ENCODE measurements at places on chromosomes 4 and X.
A peak's percentile ranks its signal among the peaks of the same experiment; 100 is the strongest.

- no peak for DNase-seq
Measured at GRCh38 chr4:54548831-54549460, 108.8 kb upstream of the KIT start.

- no peak for DNase-seq
Measured at GRCh38 chr4:109886303-109886702, 26.4 kb upstream of the EGF start.

- peak; percentile 95 for DNase-seq
Measured at GRCh38 chr4:83034630-83035494, at the start of gene COPS4. Gene COPS4 (plus strand): TSS chr4:83035183. CDS start chr4:83035225, 42 bp downstream.

DNA sequence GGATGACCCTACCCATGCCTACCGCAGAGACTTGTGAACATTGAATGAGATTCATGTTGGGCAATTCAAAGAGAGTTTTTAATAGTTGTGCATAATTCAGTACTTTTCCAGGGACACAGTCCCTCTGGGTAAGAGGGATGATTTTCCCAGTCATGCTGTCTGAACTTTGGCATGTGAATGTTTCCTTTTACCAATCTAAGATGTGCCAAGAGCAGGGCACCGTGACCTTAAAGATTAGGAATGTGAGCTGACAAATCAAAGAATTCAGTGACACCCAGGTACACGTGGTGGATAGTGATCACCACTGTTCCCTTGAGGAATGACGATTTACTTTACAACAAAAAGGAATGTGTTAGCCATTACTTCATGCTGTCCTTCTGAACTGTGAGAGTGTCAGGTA, 515.6 kb downstream of the PPARGC1A start:
- DNase-seq, result no peak

DNA sequence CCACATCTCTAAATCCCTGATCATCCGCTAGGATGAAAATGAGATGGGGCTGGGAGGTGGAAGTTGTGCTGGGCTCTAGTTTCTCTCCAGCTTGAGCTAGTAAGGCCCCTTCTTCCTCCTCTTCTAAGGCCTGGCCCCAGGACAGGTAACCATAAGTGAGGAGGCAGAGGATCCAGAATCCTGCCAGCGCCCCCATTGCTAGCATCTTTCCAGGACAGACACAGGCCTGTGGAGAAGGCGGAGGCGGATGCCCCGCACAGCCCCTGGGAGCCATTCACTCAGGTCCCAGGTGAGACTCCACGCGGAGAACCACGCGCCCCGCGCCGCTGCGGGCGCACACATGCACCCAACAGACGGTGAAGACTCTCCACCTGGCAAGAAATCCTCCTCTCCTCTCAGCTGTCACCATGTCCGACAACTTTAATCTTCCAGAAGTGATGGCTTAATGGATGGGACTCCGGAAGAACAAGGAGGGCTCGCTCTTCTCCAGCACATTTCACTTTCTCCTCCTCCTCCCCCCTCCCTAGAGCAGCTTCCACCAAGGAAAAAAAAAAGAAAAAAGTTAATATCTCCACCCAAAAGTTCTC, 793 bp downstream of the ARSJ start:
- DNase-seq, result no peak

GRCh38 chrX:42237956-42238355, 314.6 kb upstream of the CASK start:
- no peak for DNase-seq

DNA sequence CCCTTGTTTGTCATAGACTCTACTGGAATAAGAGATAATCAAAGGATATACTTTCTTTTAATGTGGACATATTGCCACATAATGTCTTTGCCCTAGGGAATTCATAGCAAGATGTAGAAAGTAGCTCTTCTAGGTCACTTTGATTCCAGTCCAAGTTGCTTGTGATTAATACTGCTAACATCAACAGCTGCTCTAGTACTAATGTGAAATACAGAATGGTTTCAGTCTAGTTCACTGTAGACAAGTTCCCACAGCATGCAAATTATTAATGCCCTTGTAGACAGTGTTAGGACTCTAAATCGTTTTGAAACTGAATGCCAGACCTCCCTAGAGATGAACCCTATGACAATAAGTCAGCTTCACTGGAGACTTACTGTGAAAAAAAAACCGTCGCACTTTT, 494.6 kb upstream of the ATOH1 start:
- DNase-seq, result no peak

- DNase-seq, result no peak
Measured at GRCh38 chrX:69192603-69193002, 27.4 kb upstream of the PJA1 start.

DNA sequence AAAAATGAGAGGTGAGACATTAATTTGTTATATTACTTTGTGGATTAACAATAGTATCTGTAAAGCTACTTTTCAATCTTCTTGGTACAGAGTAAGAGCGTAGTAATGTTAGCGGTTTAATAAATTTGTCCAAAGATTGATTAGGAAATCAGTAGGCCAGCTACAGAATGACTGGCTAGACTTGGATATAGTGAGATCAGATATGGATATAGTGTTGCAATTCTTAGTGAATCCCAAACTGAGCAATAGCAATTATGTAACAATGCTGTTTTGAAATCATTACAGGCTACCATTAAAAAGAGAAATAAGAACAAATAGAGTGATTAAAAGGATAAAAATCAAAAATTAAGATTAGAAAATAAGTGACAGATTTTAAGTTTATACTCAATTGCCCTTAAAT, 847 bp upstream of the UGT2A2 start:
- DNase-seq, result no peak

GRCh38 chr4:83240379-83240875, 44.2 kb downstream of the COQ2 start:
- no peak for DNase-seq

- no peak for DNase-seq
Measured at GRCh38 chr4:80073473-80074008, 512 bp upstream of the ANTXR2 start.

DNA sequence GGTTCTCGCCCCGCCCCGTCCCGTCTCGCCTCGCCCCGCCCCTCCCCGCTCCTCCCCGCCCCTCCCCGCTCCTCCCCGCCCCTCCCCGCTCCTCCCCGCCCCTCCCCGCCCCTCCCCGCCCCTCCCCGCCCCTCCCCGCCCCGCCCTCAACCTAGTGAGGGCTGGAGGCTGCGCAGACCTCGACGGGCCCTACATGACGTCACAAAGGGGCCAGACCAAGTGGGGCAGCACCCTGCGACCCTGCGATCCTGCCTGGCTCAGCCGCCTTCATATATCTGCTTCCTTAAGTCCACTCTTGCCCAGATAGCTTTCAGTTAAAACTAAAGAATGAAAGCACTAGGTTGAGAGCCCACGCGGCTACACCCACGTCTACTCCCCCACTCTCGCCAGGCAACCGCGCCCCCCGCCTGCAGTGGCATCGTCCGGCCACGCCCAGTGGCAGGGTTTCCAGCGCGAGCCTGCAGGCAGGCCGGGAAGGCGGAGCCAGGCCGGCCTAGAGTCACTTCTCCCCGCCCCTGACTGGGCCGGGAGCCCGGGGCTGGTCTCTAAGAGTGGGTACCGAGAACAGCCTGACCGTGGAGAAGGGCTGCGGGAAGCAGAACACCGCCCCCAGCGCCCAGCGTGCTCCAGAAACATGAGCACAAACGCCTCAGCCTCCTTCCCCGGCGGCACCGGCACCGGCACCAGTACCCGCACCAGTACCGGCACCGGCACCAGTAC, 1.5 kb upstream of the MAOA start:
- peak; percentile 85 for DNase-seq

DNA sequence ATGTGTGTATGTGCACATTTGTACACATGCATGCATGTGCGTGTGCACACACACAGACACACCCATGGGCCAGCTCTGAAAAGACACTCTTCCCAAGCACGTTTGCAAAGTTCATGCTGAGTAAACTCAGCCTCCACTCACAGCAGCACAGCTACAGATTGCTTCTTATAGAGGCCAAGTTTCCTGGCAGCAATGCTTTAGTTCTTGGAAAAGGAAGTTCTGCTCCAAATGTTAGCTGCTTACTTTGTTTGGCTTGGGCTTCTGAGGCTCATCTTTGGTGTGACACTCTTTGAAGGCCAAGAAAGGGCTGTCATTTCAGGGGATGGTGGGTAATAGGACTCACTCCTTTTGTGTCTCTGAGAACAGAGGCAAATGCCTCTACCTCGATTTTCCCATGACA, 6.6 kb downstream of the PLP1 start:
- DNase-seq, result no peak

DNA sequence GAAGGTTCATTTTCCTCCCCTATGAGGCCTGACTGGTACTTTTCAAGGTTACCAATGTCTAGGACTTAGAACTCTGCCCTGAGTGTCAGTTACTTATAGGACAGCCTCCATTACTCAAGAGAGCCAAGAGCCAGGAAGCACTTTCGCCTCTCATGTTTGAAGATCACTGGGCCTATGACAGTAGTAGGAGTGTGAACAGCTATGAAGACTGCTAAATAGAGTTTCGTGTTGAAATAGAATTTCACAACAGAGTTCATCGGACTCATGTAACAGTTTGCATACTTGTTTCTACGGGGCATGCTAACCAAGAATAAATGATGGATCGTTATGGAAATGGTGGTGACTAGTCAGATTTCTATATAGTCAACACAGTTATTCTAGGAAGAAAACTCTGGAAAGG, 97.8 kb upstream of the GPC4 start:
- DNase-seq, result no peak

DNA sequence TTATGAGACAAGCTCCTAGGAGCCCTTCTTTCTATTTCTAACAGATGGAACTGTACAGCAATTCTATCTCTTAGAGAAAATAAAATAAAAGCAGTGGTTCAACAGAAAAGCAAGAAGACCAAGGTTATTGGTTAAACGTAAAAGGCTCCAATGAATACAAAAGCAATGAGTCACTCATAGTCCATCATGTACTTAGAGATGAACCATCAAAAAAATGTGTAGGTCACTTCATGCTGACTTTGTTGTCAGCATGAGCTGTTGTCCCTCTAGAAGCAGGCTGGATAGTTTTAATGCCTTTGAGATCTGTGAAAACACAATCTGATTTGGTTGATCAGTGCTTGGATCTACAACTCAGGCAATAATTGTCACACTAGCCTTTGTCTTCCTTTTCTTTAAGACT, 378.6 kb upstream of the ANXA10 start:
- DNase-seq, result no peak

- DNase-seq, result no peak
Measured at GRCh38 chrX:143336261-143336660, 181.0 kb downstream of the SPANXN3 start.

GRCh38 chrX:100658941-100659381, 15.0 kb downstream of the SRPX2 start:
- DNase-seq, result no peak

GRCh38 chr4:26931451-26931850, 70.8 kb downstream of the STIM2 start:
- no peak for DNase-seq

DNA sequence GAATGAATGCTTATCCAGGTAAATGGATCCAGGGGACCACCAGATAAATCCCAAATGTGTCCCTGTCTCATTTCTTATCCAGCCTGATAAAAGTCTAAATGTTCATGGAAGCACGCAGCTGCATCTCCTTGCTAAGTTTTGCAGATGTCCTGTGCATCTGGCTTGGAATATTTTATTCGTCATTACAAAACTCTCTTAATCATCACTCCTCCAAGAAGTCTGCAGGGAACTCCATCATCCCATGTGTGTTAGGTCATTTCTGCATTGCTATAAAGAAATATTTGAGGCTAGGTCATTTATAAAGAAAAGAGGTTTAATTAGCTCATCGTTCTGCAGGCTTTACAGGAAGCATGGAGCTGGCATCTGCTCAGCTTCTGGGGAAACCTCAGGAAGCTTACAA, 297.2 kb downstream of the HS3ST1 start:
- DNase-seq, result no peak

DNA sequence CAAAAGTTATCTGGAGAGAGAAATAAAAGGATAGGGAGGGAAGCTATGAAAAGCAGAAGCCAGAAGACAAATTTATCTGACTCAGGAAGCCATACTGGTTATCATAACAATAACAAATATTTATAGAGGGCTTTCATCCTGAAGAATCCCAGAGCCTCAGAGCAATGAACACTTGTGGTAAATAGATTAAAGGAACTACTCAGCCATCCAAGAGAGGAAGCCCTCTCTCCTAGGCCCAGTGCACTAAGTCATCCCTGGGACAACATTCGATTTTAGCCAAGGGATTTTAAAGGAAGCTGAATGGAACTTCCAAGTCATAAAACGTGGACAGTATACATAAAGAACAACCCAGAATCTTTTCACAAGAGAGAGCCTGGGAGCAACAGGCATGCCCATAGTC, 76.9 kb downstream of the COL4A6 start:
- no peak for DNase-seq

- peak; percentile 8 for DNase-seq
Measured at GRCh38 chrX:54807524-54808108, at the start of gene MAGED2. Gene MAGED2 (plus strand): TSS chrX:54807745. CDS start chrX:54809332, 1,587 bp downstream.

DNA sequence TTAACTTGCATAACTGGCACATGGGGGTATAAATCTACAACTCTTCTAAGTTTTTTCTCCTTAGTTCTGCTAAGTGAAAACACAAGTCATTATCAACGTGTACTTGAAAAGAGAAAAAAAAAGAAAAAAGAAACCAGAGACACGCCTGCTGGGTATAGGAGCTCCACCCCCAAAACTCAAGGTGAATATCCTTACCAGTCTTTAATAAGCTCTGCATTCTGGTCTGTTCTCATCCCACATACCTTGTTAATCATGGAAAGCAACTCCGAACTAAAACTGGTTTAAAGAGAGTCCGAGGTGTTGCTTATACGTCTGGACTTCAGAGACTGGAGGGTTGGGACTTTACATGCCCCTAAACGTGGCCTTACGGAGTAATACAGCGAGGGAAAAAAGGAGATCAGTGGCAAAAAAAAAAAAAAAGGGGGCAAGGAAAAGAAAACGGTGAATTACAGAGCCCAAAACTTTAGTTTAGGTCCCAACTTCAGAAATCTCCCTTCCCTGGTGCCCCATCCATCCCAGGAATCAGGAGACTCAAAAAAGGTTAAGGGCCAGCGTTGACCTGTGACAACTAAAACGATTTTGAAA, 1.0 kb downstream of the PGRMC2 start:
- DNase-seq, result peak; percentile 16

DNA sequence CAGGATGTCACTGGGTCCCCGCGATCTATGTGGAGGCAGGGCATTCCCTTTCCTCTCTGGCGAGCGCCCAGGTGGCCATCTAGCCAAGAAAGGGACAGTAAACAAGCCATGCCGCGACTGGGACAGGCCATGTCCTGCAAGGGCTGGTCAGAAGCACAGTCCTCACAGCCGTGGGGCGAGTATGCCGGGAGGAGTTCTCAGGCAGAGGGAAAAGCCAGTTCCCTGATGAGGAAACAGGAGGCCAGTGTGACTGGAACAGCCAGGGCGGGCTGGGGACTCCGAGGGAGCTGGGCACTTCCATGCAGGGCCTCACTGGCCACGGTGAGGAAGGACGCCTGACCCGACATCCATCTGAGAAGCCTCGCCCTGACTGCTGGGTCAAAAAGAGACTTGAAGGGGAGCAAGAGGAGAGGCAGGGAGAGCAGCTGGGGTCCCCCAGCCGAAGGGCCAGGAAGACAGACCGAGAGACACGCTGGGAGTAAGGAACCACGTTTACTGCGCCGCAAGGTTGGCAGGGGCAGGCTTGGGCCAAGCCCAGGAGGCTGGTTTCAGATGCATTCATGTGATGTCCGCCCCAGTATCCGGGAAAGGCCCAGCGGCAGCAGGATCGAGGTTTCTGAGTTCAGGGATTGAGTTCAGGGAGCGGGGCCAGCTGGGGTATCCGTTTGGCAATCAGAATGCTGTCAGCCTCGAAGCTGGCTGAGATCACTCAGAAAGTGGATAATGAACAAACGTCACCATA, 15.0 kb downstream of the CFAP99 start:
- DNase-seq, result no peak

GRCh38 chr4:107552306-107552705, 167.7 kb downstream of the PAPSS1 start:
- no peak for DNase-seq

- no peak for DNase-seq
Measured at GRCh38 chr4:79526641-79527565, 118.9 kb upstream of the GK2 start.
